ENCODE measurements at places on chromosomes 11 and 22.

- no peak for DNase-seq
These were observed 3.5 kb downstream of the FIBIN start for GRCh38 chr11:26997378-26997777.

- no peak for DNase-seq
These were observed 858.4 kb downstream of the NTM start for GRCh38 chr11:132228746-132229325.

DNA sequence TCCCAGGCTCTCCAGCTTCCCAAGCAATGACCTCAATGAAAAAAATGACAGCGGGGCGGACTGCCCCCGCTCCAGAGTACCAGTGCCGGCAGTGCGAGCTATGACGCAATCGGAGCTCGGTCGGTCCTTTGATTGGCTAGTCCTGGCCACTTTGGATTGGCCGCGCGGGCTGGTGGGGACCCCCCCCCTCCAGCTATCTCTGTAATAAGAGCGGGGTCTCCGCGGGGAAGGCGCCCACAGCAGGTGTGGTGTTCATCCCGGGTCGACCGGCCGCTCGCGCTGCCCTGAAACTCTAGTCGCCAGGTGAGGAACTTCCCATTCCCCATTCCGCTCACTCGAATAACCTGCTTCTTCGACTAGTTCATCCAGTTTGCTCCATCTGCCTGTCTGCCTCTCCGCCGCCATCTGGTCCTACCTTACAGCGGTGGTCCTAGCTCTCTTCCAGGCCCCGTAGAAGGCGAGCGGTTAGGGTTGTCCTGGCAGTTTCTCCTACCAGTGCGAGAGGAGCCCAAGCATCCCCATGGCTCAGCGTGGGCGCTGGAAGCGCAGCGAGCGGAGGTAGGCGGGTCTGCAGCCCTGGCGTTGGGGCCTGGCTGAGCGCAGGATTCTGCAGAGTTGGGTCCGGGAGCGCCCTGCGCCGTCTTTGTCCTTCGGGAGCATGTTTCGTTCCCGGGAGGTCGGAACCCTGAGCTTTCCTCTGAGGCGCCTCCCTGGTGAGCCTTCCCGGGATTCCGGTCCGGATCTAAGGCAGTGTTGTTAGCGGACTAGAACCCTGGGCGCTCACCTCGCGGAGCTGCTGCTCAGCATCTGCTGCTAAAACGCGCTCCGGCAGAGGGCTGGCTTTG is at the start of gene CALCB:
TSS of gene CALCB (plus strand) at position 233 of the 845 bp plus-strand sequence. CDS start 1,126 bp downstream, outside the sequence.
- peak; percentile 32 for DNase-seq

- DNase-seq, result no peak
These were observed 171.7 kb downstream of the INSC start for GRCh38 chr11:15286465-15286864.

- DNase-seq, result no peak
These were observed 16.8 kb downstream of the SDHD start for GRCh38 chr11:112103446-112103845.

- no peak for DNase-seq
These were observed 2.2 kb upstream of the SEC14L4 start for GRCh38 chr22:30507670-30508069.

- no peak for DNase-seq
These were observed 9.8 kb downstream of the DERL3 start for GRCh38 chr22:23828800-23829680.

- DNase-seq, result no peak
These were observed 17.1 kb upstream of the CCDC90B start for GRCh38 chr11:83303316-83303715.

DNA sequence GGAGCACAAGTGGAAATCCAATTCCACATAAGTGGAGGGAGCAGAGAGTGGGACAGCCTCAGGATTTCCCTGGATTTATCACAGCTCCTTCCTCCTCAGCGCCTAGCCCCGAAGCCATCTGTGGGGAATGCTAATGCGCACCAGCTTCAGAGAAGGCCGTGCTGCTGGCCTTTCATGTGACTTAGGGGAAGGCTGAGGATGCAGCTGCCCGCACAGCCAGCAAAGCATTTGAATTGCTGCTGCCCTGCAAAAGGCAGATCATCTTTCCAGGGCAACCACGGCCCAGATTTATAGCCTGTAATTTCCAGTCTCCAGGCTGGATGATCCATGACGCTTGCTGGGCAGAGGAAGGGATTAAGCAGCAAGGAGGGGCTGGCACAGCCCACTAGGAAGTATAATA is 29.9 kb downstream of the SYN3 start:
- DNase-seq, result no peak

DNA sequence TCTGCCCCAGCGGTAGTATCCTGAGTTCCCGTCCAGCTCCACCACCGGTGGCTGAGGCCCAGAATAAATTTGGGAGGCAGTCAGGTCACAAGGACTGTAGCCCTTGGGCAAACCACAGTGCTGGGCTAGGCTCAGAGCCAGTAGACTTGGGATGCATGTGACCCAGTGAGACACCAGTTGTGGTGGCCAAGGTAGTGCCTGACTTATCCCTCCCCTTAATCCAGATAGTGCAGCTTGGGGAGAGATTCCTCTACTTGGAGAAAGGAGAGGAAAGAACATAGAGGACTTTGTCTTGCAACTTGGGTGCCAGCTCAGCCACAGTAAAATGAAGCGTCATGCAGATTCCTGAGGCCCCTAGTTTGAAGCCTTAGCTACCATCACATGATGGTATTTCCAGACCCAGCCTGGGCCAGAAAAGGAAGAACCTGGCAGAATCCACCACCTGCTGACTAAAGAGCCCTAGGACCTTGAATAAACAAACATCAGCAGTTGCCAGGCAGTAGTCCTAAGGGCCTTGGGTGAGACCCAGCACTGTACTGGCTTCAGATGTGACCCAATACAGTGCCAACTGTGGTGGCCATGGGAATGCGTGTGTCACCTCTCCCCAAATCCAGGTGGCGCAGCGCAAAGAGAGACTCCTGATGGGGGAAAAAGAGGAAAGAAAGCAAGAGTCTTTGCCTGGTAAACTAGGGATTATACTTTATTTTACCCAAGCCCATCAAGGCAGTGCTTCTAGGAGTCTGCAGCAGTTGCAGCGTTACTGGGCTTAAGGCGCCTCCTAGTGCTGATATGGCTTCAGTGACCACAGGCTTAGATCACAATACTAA is 17.0 kb upstream of the DDX10 start:
- DNase-seq, result peak; percentile 61

- DNase-seq, result no peak
These were observed 12.9 kb upstream of the CRKL start for GRCh38 chr22:20904008-20904979.

DNA sequence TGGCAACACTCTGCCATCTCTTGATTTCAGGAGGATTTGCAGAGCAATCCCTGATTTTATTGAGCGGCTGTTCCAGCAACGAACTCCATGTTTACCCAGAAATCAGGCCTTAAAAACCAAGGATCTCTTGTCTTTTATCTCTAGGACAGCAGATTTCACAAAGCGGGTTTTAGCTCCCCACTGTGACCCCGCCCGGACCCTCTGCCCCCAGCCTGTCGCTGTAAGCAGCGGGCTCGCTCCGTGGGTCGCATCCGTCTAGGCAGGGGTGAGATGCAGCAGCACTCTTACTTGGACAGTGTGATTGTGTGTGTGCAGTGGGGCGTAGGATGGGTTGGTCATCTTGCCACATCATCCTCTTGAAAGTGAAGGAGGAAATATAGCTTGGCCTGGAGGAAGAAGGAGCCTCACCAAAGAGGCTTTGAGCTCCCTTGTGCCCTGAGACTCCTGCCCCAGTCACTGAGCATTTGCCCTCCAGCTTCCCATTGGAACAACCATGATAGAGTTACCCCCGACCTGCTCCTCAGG is 189.2 kb upstream of the TBCEL start:
- DNase-seq, result no peak

Data from DMS79 (cell line).